ENCODE measurements at places on chromosomes 3 and 15. TPM values are rescaled to one million over a fixed set of nuclear protein-coding genes. Genes with fewer than 3 reads are reported as not detected.

MKRN2 gene
- 24.9 TPM for total RNA-seq

DUOXA2 gene
- total RNA-seq: not detected

DUOXA1 gene
- total RNA-seq: 0.19 TPM

PP2D1 gene
- not detected for total RNA-seq

TTLL13 gene
- 0.39 TPM for total RNA-seq

RBSN gene
- total RNA-seq: 13.5 TPM

SLC51A gene
- not detected for total RNA-seq

CLDN18 gene
- total RNA-seq: not detected

BFSP2 gene
- total RNA-seq: not detected

AHSG gene
- not detected for total RNA-seq

IL1RAP gene
- 16.1 TPM for total RNA-seq

SELENOK gene
- 45.1 TPM for total RNA-seq

SLC9C1 gene
- total RNA-seq: not detected

DNA sequence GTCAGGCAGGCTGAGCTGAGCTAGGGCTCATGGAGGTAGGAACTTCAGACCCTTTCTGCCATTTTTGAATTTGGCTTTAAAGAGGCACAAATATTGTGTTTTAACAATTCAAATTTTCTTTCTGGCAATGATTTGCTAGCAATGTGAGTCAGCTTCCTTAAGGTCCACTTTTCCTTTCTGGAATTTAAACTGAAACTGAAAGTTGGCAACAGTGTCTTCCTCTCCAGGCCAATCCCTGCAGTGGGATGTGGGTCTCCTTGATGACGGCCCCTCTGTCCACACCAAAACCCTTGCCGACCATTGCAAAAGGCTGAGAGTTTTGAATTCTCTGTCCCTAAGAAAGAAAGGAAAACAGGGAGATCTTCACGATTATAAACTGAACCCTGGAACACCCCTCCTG lies 27.1 kb downstream of the RPSA start:
- DNase-seq: no peak

GRCh38 chr15:35925275-35926006 lies 379.5 kb upstream of the DPH6 start:
- no peak for DNase-seq

GRCh38 chr3:150759319-150759718 lies 3.6 kb downstream of the SIAH2 start:
- peak; percentile 42 for DNase-seq

DNA sequence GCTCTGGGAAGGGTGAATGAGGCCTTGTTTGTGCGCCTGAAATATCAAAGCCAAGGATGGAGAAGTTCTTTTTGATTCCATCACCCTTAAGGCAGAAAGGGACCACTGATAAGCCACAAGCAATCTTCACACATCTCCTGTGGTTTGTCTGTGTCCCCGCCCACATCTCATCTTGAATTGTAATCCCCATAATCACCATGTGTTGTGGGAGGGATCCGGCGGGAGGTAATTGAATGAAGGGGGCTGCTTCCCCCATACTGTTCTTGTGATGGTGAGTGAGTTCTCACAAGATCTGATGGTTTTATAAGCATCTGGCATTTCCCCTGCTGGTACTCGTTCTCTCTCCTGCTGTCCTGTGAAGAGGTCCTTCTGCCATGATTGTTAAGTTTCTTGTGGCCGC lies 329.6 kb upstream of the RGMA start:
- no peak for DNase-seq

GRCh38 chr3:117708601-117709000 lies 999.0 kb downstream of the TUSC7 start:
- no peak for DNase-seq

DNA sequence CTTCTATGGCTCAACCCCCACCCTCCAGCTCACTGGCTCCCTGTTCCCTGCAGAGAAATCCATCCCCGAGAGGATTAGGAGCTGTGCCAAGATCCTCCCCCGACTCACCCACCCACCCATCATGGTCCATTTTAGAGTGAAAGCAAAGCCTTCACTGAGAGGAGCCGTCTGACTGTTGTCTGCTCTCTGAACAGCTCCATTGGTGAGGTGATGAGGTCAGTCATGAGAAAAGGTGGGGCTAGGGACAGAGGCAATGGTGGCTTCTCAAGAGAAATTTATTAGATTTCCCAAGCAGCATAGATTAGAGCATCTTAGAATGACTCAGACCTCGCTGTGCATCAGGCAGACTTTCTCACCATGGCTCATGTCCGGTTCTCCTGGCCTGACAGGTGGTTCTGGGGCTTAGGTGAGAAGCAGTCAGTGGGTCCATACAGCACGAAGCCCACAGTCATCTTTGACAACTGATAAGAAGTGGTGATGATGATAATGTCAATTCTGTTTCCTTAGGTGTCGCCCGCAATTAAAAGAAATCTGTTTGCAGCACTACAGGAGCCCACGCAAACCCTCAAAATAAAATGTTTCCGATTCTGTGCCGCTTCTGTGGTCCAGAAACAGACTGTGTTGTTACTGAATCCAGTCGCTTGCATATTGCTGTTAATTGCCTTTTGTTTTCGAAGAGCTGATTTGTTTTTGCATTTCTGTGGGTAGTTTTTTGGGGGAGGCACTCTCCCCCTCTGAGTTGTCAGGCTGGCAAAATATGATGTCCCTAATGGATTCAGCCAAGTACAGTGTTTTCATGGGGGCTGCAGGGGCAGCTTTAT lies 24.8 kb upstream of the RHO start:
- no peak for DNase-seq

- no peak for DNase-seq
These were observed 17.5 kb downstream of the RFTN1 start for GRCh38 chr3:16496008-16496407.

GRCh38 chr15:41304149-41304770 lies 28.1 kb downstream of the OIP5 start:
- no peak for DNase-seq

DNA sequence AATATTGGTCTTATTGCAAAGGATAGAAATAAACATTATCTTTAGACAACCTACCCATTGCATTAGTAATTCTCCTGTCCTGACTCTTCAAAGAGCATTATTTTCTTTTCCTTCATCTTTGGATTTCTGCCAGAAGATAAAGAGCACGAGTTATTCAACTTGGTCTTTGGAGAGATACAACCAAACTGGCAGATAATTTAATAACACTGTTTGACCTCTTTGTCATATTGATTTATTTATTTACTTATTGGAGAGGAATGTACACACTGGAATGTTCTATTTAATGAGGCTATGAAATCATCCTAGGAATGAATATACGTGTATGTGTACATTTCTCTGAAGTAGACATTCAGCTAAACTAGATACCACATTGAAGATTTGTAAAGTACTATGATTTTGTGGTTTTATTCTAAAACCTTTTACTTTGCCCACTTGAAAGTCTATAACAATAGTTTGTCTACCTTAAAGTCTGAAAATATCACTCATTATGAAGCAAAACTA lies 462.1 kb downstream of the C3orf38 start:
- DNase-seq: no peak

DNA sequence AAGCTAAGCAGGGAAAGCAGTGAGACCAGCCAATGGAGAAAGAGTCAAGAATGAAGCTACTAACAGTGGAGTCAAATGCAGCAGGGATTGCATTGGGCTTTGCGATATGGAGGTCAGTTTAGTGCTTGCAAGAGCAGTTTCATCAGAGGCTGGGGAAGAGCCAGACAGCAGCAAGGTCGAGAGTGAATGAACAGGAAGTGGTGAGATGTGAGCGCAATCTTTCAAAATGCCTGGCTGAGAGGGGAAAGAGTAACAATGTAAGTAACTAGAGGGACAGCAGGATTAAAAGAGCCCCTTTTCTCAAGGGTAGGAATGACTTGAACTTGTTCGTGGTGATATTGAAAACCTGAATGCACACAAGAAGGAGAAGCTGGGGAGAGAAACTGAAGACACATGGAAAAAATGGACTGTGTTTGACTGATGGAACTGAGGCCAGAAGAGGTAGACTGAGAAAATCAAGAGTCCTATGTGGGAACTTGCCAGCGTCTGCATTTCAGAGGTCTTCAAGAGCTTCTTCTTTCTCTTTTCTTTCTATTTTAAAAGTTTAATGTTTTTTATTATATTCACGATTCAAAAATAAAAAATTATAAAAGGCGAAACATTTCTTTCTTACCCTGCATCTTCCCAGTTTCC lies 30.6 kb upstream of the GPR160 start:
- peak; percentile 65 for DNase-seq

- DNase-seq: no peak
These were observed 24.6 kb downstream of the GTF2E1 start for GRCh38 chr3:120767106-120767505.

DNA sequence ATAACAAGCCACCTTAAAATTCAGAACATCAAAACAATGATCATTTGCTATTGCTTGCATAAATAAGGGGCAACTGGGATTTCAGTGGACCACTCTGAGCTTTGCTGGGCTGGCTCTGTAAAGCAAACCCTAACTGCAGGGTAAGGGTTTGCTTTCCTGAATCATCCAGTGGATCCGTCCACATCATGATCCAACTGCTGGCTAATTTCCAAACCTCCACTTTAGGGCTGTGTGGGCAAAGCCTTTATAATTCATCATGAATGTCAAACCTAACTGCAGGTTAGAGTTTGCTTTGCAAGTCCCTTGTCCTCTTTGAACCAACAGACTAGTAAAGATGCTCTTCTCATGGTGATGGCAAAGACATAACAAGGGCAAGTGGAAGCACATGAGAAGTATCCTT lies 76.1 kb downstream of the SYNPR start:
- no peak for DNase-seq

GRCh38 chr3:36677331-36678007 lies 86.9 kb downstream of the DCLK3 start:
- no peak for DNase-seq

GRCh38 chr3:35739964-35740527 lies 100.7 kb downstream of the ARPP21 start:
- no peak for DNase-seq

DNA sequence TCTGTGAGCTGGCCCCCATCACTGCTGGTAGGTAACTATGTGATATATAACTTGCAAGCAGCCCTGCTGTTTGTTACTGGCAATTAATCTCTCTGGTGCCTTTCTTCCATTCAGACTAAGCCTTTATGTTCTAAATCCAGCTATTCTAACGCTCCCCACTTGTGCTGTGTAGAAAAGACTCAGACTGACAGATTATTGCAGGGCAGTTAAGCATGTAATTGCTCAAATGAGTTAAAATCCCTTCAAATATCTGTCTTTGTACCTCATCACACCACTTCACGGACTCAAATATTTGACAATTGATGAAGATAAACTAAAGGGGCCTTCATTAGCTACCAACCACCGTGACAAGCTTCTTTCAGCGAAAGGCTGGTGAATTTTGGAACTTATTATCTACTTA lies 416.2 kb downstream of the NR2F2 start:
- DNase-seq: no peak

DNA sequence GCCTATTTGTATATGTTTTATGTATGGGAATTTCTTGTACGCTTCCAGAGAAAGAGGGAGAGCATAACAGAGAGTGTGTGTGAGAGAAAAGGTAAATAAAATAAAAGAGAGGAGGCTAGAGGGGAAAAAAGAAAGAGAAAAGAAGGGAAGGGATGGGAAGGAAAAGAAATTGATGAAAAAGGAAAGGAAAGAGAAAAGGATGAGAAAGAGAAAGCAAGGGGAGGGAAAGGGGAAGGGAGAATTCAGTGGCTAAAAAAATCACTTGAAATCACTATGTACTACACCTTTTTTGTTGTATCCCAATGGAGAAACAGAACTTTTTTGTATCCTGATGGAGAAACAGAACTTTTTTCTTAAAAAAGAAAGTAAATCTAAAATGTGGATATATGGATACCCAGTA lies 165.5 kb upstream of the MBNL1 start:
- DNase-seq: no peak

DNA sequence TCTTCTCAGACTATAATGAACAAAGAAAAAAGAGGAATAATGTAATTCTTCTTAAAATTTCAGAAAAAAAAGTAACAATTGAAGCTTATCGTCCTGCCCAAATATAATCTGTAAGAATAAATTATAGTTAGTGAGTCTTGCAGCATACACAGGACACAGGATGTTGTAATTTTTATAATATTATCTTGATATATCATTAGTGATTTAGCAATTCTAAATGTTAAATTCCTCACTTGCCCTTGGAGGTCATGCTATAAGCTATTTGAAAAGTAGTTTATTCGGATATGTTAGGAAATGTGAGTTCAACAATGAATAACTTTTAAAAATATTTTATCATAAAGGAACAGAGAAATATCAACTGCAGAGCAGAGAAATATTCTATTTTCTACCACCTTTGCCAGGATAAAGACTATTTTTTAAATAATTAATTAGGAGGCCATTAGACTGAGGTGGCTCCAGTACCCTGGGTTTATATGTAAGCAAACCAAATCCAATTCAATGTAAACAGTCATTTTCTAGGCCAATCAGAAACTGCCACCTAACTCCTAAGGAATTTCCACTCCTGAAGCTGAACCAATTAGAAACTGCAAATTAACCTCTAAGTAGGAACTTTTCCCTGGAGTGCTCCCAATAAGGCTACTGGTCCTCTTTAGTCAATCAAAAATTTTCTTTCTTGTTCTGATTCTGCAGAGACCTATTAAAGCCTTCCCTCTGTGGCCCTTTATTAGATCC lies 1109.3 kb downstream of the ROBO2 start:
- no peak for DNase-seq

- no peak for DNase-seq
These were observed 112.6 kb upstream of the ALCAM start for GRCh38 chr3:105254154-105254553.

- DNase-seq: no peak
These were observed 2.7 kb upstream of the BAHD1 start for GRCh38 chr15:40437752-40438687.

DNA sequence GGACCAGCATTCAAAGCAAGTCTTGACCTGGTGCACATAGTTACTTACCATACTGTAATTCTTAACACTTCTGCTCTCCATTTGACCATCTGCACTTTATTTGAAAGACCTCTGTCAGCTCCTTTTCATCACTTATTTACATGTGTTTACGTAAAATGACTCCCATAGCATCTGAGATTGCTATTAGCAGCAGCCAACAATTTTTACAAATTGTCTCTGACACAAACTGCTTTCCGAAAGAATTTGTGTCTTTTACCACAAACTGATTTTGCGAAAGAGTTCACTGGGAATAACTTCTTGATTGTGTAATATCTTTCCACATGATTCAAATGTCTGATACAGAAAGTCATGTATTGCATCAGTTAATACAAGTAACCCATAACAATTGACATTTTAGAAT lies 144.1 kb upstream of the PEX5L start:
- DNase-seq: no peak

- DNase-seq: no peak
These were observed 213.2 kb upstream of the RGMA start for GRCh38 chr15:93302080-93302765.

GRCh38 chr3:57169108-57169507 lies 4.0 kb upstream of the IL17RD start:
- DNase-seq: no peak

GRCh38 chr15:77588126-77588525 lies 44.6 kb downstream of the LINGO1 start:
- no peak for DNase-seq

Measured in activated CD4-positive, alpha-beta T cell treated with anti-CD3 and anti-CD28 coated beads for 36 hours (primary cell).